ENCODE measurements at places on chromosomes 11 and 22. TPM values are rescaled to one million over a fixed set of nuclear protein-coding genes. Genes with fewer than 3 reads are reported as not detected.

Gene CABP4
- 2.8 TPM for total RNA-seq

DNA sequence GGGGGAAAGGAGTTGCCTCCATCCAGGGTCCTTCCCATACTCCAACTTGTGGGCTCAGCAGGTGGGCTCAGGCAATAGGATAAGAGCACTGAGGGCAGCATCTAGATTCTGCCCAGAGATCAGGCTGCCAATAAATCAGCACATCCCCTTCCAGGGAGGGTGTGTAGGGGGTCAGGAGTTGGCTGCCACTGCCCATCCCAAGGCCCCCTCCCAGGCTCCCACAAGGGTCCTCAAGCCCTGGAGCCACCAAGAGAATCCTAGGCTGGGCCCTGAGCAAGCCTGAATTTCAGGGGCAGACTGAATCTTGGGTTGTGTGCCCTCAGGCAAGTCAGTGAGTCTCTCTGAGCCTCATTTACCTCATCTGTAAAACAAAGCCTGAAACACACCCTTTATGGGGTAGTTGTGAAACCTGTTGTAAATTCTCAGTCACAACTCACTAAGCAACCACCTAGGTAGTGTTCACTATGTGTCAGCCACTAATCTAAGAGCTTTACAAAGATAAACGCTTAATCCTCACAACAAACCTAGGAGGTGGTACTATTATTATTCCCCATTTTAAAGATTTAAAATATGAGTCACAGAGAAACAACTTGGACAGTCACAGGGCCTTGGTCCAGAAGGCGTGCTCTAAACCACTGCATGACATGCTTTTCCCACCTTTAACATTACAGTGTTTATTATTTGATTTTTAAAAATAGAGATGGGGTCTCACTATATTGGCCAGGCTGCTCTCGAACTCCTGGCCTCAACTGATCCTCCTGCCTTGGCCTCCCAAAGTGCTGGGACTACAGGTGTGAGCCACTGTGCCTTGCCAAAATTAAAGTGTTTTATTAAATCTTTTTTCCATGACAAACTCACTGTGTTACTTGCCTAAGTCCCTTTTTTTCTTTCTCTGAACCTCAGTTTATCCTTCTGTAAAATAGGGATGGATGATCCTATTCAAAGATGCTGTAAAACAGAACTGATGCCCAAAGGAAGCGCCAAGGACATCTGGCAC, 36.2 kb downstream of the LMO1 start:
- no peak for DNase-seq

GRCh38 chr11:46865340-46865739, 19.3 kb upstream of the CKAP5 start:
- DNase-seq = no peak

DNA sequence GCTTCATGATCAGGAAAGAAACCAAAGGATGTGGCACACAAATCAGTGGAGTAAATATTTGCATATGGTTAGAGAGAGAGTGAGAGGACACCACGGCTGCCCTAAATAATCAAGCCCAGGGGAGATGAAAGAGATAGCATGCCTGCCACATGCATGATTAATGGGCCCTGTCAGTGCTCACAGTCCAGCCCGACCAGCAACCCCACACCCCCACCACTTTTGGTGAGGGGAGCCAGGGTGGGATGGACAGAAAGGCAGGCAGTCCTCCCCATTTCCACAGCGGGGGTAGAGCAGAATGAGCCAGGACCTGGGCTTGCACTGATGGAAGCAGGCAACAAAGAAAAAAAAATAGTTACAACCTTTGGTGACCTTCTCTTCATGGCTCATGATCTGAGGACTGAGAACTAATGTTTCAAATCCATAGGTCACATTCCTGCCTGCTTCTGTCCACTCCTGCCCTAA, 545.0 kb downstream of the ETS1 start:
- DNase-seq = no peak

GRCh38 chr22:17007257-17007656, 765 bp downstream of the GAB4 start:
- no peak for DNase-seq

Gene C22orf31
- total RNA-seq = not detected

GRCh38 chr11:39541945-39542351, 1917.5 kb downstream of the LRRC4C start:
- DNase-seq = no peak

Gene BET1L
- total RNA-seq = 53.3 TPM

DNA sequence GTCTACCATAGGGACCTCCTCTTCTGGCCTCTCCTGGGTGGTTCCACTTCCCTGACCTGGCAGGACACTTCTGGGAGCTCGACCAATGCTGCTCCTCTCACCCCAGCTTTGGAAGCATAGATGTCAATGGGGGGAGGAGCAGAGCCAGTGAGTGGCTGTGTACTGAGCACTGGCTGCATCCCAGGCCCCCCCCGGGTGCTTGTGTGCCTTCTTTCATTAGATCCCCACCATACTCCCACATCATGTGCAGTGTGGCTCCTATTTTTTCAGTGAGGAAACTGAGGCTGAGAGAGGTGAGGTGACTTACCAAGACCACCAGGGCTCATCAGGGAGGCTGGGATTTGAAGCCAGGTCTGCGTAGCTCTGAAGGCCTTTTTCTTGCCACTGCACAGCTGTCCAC, 44.3 kb downstream of the LRRC32 start:
- no peak for DNase-seq

DNA sequence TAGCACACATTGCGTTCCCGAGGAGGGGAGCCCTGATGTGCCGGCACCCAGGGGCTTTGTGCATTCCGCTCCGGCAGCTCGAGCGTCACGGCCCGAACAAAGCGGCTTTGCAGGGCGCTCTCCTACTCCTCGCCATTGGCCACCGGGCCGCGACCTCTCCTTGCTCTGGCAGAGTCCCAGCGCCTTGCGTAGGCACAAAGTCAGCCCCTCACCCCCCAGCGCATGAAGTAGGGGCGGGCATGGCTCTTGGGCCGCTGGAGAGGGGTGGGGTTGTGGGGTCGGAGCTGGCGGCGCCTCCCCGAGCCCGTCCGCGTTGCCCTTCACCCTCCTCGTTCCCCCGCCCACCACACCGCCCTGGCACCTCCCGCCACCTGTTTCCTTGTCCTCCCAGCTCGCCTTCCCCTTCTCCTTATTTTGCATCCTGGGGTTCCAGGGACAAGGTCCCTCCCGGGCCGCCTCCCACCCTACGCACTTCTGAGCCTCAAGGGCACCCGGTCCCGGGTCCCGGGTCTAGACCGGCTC, 753 bp upstream of the PPARA start:
- peak; percentile 35 for DNase-seq

DNA sequence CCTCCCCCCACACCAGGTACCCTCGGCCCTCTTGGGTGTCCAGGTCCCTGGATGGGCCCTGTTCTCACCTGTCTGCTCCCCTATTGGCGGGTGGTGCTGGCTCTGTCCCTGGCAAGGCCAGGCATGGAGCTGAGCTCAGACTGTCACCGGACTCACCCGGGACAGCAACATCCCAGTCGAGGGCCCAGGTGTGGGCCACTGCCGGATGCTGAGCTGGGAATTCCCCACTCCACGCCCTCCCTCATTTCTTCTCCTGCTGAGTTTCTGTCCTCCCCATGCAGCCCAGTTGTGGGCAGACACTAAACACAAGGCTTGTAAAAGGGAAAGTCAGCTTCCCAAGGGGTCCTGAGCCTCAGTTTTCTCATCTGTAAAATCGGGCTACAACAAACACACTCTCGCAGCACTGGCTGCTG, 2.0 kb upstream of the AP5B1 start:
- DNase-seq = no peak

Gene ST14
- total RNA-seq = not detected

- DNase-seq = no peak
These were observed 169.7 kb downstream of the CEP164 start for GRCh38 chr11:117497206-117497951.

Gene IL10RA
- 32.2 TPM for total RNA-seq

- no peak for DNase-seq
These were observed 16.7 kb upstream of the EHF start for GRCh38 chr11:34604145-34604544.

GRCh38 chr11:125358254-125358840, 137.7 kb downstream of the FEZ1 start:
- DNase-seq = no peak

- no peak for DNase-seq
These were observed 462.1 kb downstream of the BUD13 start for GRCh38 chr11:116310698-116311097.

- no peak for DNase-seq
These were observed 127.4 kb downstream of the WT1 start for GRCh38 chr11:32307913-32308312.

DNA sequence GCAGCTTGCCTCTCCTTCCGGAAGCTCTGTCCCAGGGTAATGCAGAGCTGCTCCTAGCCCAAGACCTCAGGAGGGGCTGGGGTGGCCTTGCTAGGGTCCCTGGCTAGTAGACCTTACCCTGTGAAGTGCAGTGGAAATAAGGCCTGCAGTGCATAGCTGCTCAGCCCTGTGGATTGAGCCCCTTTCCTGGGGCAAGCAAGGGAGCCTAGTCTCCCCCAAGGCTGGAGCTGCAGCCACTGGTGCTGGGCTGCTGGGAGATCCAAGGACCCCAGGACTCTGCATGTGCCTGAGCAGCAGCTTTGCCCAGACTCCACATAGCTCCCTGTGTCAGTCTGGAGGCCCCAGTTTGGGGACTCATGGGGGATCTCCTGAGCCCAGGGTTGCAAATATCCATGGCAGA, 57.9 kb downstream of the FANCF start:
- DNase-seq = no peak

GRCh38 chr11:104736502-104736901, 161.8 kb downstream of the CASP12 start:
- DNase-seq = no peak

Gene OR8H2
- not detected for total RNA-seq

- DNase-seq = no peak
These were observed 8.1 kb downstream of the C11orf91 start for GRCh38 chr11:33692541-33692940.

DNA sequence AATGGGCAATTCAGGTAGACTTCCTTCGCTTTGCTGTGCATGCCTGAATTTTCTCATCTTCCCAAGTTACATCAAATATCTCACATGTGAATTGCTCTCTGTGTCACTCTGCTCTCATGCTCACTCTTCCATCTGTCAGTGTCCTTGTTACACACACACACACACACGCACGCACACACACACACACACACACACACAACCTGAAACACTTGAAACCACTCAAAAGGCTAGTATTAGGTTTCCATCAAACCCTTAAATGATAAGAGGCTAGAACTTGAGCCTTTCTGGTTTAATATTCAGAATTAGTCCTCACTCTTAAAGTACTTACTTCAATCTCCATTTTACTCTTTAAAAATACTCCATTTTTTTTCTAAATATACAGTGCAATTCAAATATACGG, 282.4 kb downstream of the C11orf87 start:
- no peak for DNase-seq

- DNase-seq = no peak
These were observed 3.1 kb downstream of the TMEM25 start for GRCh38 chr11:118533769-118534729.

GRCh38 chr11:124725719-124726105, 14.0 kb upstream of the NRGN start:
- no peak for DNase-seq

DNA sequence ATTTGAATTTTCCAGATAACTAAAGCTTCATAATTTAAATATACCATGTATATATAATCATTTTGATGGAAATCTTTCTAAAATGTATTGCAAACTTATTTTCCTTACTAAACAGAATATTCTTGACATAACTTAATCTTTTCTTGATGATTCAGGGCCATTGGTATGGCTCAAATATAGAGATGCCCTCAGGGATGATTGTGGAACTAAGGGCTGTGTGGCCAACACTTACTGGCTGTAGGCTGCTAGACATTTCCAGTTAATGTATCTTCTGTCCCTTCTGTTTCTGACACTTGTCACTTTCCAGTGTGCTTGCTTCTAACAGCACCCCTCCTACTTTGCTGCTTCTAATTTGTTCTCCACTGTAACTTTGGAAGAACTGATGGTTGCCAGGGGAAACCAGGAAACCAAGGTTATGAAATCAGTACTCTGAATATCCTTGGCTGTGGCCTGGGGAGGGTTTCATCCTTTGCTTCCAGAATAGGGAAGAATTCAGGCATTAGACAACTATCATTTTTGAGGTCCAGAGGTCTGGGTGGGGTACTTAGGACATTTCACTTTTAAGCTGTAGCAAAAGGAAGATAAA, 697.2 kb downstream of the ETS1 start:
- no peak for DNase-seq

Gene BLID
- not detected for total RNA-seq

DNA sequence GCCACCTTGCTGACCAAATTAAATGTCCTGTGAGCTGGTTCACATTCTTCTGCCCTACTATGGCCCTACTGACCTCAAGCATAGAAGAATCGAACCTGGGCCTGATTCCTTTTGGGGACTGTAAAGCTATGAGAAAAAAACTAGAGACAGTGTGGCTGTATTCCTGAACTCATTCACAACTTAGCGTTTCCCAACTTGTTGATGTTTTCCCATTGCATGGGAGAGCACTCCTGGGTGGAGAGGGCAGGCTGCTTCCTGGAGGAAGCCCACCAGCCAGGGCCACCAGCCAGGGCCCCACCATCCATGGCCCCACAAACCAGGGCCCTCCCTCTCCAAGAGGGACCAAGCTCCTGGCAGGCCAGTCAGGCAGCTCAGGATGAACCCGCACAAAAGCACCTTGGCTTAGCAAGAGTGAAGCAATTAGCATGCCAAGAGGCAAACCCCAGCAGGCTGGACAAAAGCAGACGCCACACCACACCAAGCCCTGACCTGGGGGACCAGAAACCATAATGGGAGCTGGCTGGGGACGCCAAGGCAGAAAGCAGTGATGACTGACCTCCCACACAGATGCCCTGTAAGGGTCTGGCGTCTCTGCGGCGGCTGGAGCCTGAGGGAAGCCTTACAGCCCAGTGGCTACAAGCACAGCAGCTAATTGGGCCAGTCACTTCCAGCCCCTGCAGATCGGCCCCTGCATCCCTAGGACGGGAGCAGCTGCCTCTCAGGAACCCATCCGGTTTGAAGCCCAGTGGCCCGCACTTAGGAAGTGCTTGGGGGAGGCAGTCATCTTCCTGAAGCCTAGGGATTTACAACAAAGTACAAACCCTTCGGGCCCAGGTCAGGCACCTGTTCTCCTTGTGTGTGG, 2.1 kb downstream of the CERK start:
- DNase-seq = no peak

GRCh38 chr11:30873924-30874610, 287.9 kb upstream of the MPPED2 start:
- no peak for DNase-seq

GRCh38 chr11:123702139-123702538, 39.3 kb downstream of the ZNF202 start:
- DNase-seq = no peak

- DNase-seq = no peak
These were observed 8.4 kb upstream of the BID start for GRCh38 chr22:17782621-17783020.

Measured in activated naive CD4-positive, alpha-beta T cell treated with anti-CD3 and anti-CD28 coated beads, Interleukin-2, amount 50 U/mL, for 72 hours (primary cell).